GM12892 (cell line): ENCODE measurements at places on chromosomes 5 and 9.
A peak's percentile ranks its signal among the peaks of the same experiment; 100 is the strongest.

GRCh38 chr9:75190762-75191161 is 102.4 kb downstream of the OSTF1 start:
- no peak for DNase-seq

DNA sequence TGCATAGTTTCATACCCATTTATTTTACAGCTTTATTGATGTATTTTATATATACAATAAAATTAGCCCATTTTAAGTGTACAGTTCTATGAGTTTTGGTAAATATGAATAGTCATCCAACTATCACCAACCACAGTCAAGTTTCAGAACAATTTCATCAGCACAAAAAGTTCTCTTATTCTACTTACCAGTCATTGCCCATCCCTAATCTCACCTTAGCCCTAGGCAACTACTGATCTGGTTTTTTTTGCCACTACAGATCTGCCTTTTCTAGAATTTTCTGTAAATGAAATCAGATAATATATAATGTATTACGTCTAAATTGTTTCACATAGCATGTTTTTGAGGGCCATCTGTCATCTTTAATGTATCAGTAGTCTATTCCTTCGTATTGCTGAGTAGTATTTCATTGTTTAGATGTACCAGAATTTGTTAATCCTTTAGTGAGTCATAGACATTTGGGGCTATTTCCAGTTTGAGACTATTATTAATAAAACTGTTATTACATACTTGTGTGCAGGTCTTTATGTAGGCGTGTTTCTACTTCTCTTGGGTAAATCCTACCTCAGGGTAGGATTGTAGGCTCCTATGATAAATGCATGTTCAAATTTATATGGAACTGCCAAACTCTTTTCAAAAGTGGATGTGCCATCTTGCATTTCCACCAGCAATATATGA is 198.5 kb upstream of the ADAMTSL1 start:
- DNase-seq, result no peak

- DNase-seq, result no peak
Observed at GRCh38 chr9:36039696-36040095, 3.0 kb downstream of the RECK start.

DNA sequence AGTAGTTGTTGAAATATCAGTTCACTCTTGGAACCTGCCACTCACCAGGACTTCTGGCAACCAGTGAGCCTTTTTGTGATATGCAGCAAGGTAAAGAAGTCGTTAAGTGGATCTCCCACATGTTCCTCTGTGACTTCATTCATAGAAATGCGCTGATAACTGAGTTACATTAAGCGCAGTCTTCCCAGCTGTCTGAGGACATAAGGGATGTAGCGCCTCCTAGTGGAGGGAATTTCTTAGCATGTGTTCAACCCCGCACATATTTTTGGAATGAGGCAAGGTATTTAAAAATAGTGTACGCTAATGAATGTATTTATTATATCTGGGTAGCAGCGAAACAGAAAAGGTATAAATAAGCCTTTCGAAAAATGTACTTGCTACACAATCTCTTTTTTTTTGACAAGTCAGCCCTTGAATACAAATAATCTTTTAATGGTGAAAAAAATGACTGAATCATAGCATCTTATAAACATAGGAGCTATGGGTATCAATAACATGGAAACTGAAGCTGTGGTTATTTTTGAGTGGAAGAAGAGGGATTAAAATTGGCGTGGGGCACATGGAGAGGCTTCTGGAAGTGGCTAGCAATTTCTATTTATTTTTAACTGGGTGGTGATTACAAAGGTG is 38.0 kb downstream of the PALM2AKAP2 start:
- peak; percentile 7 for DNase-seq

- no peak for DNase-seq
Observed at GRCh38 chr9:16611001-16611400, 259.5 kb downstream of the BNC2 start.

GRCh38 chr5:58849223-58849622 is 266.3 kb downstream of the RAB3C start:
- DNase-seq, result no peak

GRCh38 chr5:43396762-43397304 is 15.4 kb downstream of the CCL28 start:
- DNase-seq, result peak; percentile 67

- DNase-seq, result no peak
Observed at GRCh38 chr5:98736753-98737152, 36.7 kb upstream of the RGMB start.

- no peak for DNase-seq
Observed at GRCh38 chr5:126274076-126274762, 149.0 kb upstream of the GRAMD2B start.

- DNase-seq, result no peak
Observed at GRCh38 chr5:108560166-108560565, 178.3 kb upstream of the FBXL17 start.

DNA sequence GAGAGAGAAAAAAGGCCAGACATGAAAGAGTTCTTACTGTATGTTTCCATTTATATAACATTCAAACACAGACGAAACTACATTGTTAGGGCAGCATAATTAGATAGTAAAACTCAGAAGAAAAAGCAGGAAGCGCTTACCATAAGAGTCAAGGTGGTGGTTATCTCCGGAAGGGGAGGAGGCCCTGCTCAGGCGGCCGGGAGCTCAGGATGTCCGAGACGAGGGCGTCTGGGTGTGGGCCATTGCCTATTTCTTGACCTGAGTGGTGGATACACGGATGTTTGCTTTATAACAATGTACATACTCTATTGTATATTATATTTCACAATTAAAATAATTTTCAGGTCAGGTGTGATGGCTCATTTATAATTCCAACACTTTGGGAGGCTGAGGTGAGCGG is 80.9 kb upstream of the COL5A1 start:
- no peak for DNase-seq

DNA sequence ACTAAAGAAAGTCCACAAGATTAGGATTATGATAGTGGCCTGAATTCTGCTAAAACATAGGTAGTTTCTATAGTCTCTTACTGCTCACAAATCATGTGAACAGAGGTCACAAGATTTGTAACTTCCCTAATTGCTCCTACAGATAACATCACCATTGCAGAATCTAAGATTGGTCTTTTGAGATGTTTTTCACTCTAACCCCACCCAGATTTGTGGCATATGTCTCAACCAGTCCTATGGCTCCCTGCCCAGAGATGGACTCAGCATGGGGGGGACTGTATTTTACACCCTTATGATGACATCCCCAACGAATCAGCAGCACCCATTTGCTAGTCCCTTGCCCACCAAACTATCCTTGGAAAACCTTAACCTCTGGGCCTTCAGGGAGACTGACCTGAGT is 1046.2 kb downstream of the CDH12 start:
- no peak for DNase-seq

GRCh38 chr9:104767507-104767906 is 3.6 kb downstream of the NIPSNAP3B start:
- no peak for DNase-seq

GRCh38 chr5:84425365-84425881 is 40.7 kb upstream of the EDIL3 start:
- no peak for DNase-seq

GRCh38 chr5:59562756-59563389 is 330.7 kb downstream of the PDE4D start:
- peak; percentile 1 for DNase-seq

DNA sequence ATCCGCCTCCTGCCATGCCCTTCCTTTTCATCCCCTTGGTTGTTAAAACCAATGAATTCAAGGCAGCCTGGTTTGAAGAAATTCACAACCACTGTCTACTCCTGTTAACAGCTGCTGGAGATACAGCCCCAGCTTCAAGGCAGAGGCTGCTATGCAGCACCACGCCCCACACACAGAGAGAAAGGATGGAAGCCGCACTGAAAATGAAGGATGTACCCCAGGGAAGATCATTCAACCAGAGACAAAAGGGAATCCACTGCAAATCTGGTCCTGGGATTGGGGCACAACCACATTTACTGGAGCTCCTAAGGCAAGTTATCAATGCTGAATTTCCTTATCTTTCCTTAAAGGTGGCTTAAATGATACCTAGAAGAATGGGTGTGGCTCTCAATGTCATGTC is 58.7 kb downstream of the DPYSL3 start:
- no peak for DNase-seq
